ENCODE measurements at places on chromosomes 7 and 10. TPM values are rescaled to one million over a fixed set of nuclear protein-coding genes. Genes with fewer than 3 reads are reported as not detected.
A peak's percentile ranks its signal among the peaks of the same experiment; 100 is the strongest.

- peak; percentile 43 for DNase-seq
Observed at GRCh38 chr7:477626-478220, 41.9 kb downstream of the PDGFA start.

GRCh38 chr7:39592586-39592985 lies 26.4 kb downstream of the YAE1 start:
- DNase-seq, result peak; percentile 79

DNA sequence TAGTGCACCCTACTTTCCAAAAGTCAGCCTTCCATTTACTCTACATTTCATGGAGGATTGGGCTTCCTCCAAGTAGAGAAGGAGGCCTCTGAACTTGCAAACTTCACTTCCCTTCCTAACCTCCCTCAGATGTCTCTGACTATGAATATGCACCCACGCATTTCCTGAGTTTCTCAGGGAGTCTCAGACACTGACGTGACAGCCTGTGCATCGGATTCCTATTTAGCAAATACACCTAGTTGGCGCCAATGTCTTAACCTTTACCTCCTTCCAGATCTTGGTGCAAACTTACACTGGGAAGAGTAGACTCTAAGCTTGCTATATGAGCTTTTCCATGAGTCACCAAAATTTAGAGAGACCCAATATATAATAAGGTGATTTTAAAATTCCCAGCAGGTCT lies 920.1 kb upstream of the AUTS2 start:
- DNase-seq, result no peak

DNA sequence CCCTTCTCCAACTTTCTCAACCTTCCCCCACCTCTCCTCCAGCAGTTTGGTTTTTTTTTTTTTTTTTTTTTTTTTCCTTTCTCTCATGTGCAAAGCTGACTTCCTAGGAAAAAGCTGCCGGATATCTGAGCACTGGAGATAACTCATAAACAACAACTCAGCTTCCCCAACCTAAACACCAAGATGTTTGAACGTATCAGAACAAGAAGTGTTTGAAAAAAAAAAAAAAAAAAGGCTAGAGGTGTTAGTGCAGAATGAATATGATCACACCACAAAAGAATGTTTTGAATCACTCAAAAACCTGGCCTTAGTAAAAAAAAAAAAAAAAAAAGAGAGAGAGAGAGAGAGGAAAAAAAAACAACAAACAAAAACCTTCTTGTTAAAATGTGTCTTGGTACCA lies 11.2 kb downstream of the GATA3 start:
- peak; percentile 67 for DNase-seq

DNA sequence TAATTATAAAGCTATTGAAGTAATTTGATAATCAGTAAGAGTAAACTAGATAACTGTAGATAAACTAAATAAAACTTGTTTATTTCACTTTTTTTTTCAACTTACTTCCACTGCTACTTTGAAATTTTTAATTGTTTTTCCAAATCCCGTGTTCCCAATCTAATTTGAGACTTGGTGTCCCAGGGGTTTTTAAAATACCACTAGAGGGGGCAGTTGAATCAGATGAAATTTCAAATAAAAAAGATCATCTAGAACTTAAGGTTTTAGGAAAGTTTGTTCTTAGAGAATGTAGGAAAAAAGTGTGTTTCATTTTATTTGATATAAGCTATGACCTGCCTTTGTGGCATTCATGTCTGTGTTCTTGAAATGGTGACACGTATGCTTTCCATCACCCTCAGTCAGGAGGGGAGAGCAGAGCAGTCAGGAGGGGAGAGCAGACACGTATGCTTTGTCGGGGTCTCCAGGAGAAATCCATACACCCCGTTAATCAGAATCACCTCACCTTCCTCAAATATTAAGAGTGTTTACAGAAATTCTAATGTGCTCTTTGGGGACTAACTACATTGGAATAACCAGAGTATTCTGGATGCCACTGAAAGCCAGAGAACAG lies 49.9 kb downstream of the C10orf67 start:
- DNase-seq, result no peak

GRCh38 chr10:27153329-27153728 lies 855 bp downstream of the YME1L1 start:
- no peak for DNase-seq

DNA sequence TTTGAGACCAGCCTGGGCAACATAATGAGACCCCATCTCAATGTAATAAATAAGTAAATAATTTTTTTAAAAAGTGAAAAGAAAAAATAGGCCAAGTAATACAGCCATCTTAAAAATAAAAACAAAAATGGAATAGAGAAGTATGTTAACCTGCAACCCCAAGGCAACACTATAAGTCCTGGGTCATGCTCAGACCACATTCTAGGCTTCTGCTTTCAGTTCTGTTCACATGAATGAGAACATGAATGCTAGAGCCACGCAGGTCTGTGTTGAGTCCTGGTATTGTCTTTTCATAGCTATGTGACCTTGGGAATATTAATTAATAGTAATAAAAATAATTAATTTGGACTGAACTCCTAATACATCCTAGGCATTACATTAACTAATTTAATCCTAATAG lies 284.0 kb downstream of the AUTS2 start:
- DNase-seq, result no peak

- DNase-seq, result no peak
Observed at GRCh38 chr10:62148155-62148554, 120.5 kb downstream of the RTKN2 start.

DNA sequence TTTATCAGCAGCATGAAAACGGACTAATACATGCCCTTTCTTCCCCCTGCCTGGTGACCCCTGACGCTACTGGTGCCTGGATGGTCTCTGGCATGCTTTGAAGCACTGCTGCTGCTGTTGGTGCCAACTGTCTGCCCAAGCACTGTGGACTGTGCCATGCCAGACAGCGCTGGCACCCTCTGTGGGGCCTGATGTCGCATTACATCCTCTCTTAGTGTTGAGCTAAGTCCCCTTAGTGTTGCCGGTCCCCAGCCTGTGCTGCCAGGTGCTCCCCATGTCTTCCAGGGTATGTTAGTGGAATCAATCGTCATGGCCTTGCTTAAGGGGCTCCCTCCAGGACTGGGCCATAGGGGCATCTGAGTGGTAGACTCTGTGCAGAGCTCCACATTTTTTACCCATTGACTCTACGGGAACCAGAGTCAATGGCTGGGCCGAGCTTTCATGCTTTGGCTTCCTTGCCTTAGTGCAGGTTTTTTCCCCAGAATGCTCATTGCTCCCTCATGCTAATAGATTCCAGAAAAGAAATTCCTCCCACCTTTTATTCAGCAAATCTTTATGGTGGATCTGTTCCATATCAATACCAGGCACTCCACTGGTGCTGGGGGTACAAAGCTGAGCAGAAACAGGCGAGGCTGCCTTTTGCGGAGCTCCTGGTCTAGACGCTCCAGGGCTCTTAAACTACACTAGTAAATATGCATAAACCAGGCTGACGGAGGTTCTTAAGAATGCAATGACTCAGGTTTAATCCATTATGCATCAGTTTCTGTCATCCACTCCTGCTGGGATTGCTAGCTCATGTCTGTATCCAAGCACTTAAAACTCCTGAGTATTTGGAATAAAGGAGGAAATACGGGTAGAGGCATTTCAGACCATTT lies 21.8 kb upstream of the MRC1 start:
- DNase-seq, result peak; percentile 93

GRCh38 chr10:43958964-43959363 lies 310.3 kb upstream of the ZNF32 start:
- no peak for DNase-seq

DNA sequence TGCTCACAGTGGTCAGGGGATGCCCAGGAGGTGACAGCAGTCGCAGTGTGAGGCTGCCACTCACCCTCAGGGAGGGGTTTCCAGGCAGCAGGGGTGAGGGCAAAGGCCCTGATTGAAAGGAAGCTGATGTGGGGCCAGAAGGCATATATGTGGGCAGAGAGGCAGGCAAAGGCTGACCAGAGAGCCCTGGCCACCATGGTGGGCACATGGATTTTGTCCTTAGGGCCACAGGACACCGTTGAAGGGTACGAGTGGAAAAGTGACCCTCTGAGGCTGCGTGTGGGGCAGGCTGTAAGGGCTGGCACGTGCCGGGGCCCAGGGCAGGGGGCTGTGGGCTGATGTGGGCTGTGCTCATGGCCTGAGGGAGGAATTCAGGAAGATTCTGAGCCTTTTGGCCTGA lies 57.5 kb upstream of the ZNF32 start:
- no peak for DNase-seq

Gene TEX36
- total RNA-seq, result not detected

Gene CCDC3
- total RNA-seq, result 0.48 TPM

Gene CNPY1
- not detected for total RNA-seq

Gene OR6V1
- not detected for total RNA-seq

Gene ZPBP
- not detected for total RNA-seq

Gene TBL2
- total RNA-seq, result 34.7 TPM

Gene NDUFB8
- total RNA-seq, result 239 TPM

Measured in HT1080 (cell line).